CD4-positive, alpha-beta T cell treated with Interferon alpha-2 for 1 hour (primary cell): ENCODE measurements at places on chromosomes 16 and 17.
A peak's percentile ranks its signal among the peaks of the same experiment; 100 is the strongest.

- peak; percentile 62 for DNase-seq
Measured at GRCh38 chr17:3961564-3962047, 2.6 kb downstream of the ATP2A3 start.

DNA sequence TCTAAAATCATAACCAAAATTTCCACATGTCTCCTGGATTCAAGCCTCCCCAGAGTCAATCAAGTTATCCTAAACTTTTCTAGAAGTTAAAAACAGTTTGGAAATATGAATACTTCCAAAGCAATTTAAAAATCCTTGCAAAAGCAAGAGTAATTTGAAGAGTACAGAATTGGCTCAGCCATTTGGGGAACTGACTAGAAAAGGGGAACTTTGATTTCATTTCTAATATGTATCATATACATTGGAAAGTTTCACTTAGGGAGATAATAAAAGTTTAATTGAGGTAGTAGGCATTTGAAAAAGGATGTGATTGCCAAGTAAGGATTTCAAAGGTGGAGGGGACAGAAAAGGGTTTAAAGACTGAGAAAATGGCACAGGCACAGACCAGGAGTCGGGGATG, 9.0 kb upstream of the SLFN12L start:
- no peak for DNase-seq

- peak; percentile 11 for DNase-seq
Measured at GRCh38 chr16:21950782-21951521, 2.2 kb upstream of the UQCRC2 start.

GRCh38 chr17:73010414-73010813, 82.1 kb downstream of the SLC39A11 start:
- DNase-seq, result no peak

- DNase-seq, result no peak
Measured at GRCh38 chr17:36879624-36880131, 57.6 kb upstream of the LHX1 start.

- DNase-seq, result no peak
Measured at GRCh38 chr16:79064256-79064972, 536.1 kb downstream of the MAF start.

DNA sequence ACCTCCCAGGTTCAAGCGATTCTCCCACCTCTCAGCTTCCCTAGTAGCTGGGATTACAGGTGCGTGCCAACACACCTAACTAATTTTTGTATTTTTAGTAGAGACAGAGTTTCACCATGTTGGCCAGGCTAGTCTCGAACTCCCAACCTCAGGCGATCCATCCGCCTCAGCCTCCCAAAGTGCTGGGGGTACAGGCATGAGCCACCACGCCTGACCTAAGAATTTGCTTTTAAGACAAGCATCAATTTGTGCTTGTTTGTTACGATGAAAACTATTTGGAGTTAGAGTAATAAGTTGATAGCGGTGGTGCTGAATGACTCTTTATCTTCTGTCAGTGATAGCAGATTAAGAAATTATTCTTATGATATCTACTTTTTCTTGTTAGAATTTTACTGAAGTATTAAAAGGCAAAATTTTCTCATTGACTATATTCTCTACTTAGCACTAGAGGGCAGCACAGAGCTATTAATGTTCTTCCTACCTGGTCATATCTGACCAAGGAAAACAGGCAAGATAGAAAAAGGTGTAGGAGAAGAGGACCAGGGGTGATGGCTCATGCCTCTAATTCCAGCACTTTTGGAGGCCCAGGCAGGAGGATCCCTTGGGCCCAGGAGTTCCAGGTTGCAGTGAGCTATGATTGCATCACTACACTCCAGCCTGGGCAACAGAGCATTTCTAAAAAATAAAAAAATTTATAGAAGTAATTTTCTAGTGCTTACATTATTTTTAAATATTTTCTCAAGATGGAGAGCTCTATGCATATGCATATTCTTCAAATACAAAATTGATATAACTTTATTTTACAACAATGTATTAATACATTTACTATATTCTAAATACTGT, 24.5 kb downstream of the STXBP4 start:
- DNase-seq, result no peak

DNA sequence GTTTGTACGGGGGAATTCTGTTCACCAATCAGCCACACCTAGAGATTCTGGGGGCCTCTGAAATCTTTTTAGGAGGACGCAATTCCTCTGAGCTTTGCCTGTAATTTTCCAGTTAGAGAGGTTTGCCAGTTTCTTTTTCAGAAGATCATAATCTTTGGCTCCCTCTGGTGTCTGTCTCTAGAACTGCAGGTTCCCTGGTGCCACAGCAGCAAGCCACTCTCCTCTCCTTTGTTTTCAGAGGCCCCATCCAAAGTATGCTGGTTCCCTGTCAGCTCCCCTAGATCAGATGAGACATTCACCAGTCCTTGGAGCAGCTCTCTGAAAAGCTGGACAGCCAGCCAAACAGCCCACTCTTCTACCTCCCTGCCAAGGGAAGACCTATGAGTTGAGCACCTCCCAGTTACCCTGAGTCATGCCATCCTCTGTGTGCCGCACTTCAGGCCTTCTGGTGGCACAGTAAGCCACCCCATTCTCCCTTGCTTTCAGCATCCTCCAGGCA, 36.1 kb downstream of the RNF112 start:
- DNase-seq, result peak; percentile 64

GRCh38 chr17:74307984-74308773, 17.8 kb upstream of the KIF19 start:
- no peak for DNase-seq

DNA sequence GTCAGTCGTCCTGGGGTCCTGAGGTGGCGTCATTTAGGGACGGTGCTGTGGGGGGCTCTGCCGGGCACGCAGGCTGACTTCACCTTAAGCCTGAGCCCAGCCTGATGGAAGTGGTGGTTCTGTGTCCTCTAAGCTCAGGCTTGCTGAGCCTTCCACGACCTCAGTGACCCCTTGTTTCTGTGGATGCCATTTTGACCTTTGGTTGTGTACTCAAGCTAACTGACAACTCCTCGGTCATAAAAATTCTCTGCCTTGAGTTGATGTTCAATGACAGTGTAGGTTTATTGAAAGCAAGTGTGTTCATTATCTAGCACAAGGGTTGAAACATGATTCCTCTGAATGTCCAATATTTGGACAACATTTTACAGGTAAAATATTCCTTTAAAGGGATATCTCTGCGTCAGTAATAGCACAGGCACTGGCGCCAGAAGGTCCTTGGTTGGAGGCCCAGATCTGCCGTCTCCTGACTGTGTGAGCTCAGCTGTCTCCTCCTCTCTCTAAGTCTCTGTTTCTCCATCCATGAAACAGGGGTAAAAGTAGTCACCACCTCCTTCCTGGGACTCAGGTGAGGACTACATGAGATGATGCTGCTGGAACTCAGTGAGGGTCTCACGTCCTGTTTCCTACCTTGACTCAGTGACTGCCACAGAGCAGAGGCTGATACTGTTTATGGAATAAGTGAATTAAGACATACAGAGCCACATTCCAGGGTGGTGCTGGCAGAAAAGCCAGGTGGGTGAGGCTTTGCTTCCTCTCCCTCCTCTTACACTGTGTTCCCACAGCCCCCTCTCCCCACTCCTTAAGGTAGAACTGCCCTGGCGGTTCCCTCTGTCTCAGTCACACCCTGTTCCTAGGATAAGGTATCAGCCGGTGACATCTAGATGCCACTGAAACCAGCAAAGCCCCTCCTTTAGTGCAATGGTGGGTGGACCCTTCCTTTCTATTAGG, 75.7 kb downstream of the IRF8 start:
- no peak for DNase-seq

DNA sequence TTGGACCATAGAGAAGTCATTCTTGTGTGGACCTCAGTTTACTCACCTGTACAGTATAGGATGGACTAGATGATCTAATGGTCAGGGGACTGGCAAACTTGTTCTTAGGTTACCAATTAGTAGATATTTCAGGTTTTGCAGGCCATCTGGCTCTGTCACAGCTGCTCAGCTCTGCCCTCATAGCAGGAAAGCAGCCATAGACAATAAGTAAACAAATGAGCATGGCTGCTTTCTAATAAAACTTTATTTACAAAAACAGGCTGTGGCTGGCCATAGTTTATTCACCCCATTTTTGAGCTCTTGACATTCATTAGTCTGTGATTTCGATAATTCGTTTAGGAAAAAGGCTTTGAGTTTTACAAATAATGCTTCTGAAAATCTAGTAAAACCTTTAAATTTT, 12.7 kb downstream of the BPTF start:
- no peak for DNase-seq

GRCh38 chr16:49271363-49271762, 10.3 kb downstream of the CBLN1 start:
- DNase-seq, result no peak

GRCh38 chr17:30316736-30317135, 17.1 kb downstream of the TMIGD1 start:
- DNase-seq, result no peak

GRCh38 chr16:53132406-53132805, 77.6 kb downstream of the CHD9 start:
- DNase-seq, result no peak

DNA sequence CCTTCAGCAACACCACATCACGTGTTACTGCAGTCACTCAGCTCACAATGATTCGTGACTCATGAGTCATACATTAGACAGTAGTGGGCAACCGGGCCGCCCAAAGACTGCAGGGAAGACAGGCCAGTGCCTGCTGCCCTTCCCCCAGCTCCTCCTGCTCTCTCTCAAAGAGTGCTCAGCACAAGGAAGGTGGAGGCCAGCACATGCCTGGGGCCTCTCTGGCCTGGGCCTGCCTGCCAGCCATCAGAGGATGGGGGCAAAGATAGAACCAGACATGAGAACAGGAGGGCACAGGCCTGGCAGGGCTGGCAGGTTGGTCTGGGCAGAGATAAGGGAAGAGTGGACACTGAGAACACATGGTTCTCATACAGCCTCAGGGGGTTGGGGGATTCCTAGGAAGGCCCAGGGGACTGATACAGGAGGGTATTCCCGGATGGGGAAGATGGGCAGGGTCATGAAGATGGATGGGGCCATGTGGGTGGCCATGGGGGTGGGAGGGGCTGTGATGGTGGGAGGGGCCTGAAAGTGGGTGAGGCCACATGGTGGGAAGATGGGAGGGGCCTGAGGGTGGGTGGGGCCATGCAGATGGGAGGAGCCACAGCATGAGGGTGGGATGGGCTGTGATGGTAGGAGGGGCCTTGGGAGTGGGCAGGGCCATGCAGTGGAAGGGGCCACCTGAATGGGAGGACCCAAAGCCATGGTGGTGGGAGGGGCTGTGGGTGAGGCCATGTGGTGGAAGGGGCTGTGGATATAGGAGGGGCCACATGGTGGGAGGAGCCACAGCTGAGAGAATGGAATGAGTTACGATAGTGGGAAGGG, 29.0 kb downstream of the KATNB1 start:
- peak; percentile 25 for DNase-seq

DNA sequence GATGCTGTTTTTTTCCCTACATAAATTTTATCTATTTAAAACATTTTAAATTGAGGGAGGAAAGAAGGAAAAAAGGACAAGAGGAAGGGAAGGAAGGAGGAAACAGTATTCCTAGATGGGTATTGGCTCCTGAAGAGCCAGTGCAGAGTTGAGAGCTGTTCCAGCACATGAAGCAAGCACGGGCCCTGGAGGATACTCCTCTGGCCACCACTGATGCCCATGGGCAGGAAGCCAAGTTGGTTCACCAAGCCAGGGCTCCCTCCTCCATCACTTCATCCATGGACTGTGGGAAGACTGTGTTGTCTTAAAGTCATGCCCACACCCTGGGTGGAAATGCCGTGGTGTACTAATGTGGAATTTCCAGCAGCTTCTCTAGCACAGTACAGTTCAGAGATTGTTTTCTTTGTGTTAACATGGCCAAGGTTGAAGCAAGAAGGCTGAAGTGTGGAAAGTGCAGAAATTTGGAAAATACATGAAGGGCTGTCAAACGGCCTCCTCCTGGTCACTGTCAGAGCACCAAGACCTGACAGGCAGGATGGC, 23.9 kb upstream of the NOS2 start:
- no peak for DNase-seq

DNA sequence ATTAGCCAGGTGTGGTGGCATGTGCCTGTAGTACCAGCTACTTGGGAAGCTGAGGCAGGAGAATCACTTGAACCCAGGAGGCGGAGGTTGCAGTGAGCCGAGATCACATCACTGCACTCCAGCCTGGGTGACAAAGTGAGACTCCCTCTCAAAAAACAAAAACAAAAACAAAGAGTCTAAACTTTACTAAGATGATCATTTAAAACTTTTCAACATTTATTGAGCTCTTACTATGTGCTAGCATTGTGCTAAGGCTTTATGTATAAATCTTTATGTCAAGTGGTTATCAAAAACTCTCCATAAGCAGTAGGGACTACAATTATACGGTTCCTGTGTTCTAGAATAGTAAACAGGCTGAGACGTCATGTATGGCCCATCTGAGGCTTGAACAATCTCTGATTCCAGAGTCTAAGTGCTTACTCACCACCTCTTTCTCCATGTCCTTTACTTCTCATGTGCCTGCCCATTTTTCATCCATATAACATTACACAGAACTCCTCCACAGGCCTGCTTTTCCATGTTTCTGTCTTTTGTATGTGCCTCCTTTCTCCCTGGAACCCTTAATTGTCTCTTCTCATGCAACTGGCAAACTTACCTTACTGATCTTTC, 66.7 kb downstream of the NUP88 start:
- no peak for DNase-seq

DNA sequence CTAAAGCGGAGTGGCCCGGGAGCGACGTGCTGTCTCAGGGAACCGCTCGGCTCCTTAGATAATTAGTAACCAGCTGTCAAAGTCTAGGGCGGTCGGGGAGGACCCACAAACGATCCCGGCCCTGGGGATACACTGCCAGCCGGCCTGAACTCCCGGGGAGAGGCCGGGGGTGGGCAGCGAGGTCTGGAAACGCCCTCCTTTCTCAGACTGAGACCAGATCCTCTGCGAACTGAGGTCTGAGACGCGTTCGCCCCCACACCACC, 1.3 kb downstream of the HNF1B start:
- no peak for DNase-seq

DNA sequence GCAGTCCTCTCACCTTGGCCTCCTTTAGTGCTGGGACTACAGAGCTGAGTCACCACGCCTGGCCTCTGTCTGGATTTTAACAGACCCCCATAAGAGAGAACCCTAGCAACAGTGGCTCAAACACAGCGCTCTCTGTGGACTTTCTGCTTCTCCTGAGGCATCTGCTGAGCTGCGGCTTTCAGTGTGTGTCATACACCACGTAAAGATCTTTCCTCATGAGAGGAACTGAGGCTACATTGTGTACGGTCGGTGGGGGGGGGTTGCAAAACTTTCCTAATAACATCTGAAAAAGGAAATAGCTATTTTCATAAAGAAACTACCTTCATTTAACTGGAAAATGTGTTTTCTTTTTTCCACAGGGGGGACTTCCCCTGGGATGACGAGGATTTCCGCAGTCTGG, 32.9 kb downstream of the DEF8 start:
- DNase-seq, result no peak

DNA sequence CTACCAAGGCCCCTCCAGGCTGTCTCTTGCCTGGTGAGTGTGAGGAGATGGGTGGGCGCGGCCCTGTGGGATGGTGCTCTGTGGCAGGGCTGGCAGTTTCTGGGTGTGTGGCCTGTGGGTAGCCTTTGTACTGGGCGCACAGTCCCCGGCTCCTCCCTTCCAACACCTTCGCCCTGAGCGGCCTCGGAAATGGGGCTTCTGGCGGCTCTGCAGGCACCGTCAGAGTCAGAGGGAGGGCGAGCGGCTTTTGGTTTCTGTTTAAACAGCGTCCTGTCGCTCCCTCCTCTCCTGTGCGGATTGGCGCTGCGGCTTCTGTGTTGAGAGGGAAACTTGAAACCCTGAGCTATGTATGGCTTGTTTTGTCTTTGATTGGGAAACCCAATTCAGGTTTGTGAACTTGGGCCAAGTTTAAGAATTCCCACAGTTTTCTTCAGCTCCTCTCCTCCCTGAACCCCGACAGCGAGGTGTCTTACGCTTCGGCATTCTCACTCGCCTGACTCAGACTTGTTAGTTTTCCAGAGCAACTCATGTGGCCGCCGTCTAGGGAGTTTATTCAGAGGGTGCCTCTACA, 8.3 kb upstream of the ZNF750 start:
- DNase-seq, result peak; percentile 47
